ENCODE measurements at places on chromosomes 2 and 18. TPM values are rescaled to one million over a fixed set of nuclear protein-coding genes. Genes with fewer than 3 reads are reported as not detected.

DNA sequence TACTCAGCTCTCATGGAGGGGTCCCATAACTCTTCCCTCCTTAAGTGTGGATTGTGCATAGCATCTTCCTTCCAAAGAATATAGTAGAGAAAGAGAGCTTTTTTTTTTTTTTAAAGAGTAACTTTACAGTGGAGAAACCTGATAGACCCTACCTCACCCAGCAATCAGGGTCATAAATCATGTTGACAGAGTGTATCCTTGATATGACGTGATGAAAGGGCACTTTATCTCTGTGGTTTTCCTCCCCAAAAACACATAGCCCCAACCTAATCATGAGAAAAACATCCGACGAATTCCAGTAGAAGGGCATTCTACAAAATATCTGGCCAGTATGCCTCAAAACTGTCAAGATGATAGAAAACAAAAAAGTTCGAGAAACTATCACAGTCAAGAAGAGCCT, 29.5 kb upstream of the MEIS1 start:
- DNase-seq = no peak

DNA sequence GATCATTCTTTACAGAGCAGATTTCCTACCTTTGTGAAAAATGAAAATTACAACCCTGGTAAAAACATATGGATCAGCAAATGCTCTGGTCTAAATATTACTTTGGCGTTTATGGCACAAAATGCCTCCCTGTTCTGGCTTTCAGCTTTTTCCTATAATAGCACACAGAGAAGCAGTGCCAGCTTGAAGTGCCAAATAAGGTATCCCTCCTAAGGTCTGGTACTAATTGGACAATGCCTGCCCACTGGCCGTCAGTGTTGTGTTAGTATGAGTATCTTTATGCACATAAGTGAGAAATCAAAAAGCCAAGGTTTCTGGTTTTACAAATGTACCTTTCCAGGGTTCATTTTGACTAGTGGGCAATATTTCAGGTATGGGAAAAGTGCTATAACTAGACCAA, 1293.7 kb upstream of the FAM98A start:
- DNase-seq = no peak

DNA sequence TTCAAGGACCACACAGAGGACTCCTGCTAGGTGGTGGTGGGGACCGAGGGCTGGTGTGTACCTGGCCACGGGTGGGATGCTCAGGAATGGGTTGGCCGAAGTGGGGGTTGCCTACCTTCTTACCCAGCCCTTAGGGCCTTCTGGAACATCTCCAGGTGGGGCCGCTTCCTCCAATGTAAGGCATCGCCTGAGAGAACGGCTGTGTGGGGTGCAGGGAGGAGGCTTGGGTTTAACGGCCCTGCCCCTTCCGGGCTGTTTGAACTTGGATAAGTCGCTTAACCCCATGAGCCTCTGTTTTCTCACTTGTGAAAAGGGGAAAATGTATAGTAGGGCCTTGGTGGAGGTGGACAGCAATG, 35.0 kb downstream of the EMILIN2 start:
- DNase-seq = no peak

- DNase-seq = no peak
Observed at GRCh38 chr18:77108001-77108692, 24.4 kb downstream of the MBP start.

DNA sequence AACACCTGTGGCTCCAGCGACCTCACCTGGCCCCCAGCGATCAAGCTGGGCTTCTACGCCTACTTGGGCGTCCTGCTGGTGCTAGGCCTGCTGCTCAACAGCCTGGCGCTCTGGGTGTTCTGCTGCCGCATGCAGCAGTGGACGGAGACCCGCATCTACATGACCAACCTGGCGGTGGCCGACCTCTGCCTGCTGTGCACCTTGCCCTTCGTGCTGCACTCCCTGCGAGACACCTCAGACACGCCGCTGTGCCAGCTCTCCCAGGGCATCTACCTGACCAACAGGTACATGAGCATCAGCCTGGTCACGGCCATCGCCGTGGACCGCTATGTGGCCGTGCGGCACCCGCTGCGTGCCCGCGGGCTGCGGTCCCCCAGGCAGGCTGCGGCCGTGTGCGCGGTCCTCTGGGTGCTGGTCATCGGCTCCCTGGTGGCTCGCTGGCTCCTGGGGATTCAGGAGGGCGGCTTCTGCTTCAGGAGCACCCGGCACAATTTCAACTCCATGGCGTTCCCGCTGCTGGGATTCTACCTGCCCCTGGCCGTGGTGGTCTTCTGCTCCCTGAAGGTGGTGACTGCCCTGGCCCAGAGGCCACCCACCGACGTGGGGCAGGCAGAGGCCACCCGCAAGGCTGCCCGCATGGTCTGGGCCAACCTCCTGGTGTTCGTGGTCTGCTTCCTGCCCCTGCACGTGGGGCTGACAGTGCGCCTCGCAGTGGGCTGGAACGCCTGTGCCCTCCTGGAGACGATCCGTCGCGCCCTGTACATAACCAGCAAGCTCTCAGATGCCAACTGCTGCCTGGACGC, 4.9 kb downstream of the GPR35 start:
- no peak for DNase-seq

DNA sequence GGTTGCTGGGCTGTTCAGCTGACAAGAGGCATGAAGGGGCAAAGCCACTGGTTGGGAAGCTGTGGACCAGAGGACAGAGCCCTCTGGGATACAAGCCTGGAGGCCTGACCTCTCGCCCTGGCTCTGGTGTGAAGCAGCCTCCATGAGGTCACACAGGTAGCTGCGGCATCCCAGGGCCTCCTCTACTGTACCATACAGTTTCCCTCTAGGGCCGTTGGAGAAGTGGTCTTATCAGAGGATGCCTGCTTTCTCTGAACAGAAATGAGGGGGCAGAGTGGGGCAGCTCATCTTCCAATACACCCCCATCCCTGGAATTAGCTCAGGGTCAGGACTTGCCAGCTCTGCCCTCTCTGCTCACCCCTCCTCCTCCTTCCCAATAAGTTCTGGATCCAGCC, 135.1 kb upstream of the SMAD2 start:
- DNase-seq = no peak

DNA sequence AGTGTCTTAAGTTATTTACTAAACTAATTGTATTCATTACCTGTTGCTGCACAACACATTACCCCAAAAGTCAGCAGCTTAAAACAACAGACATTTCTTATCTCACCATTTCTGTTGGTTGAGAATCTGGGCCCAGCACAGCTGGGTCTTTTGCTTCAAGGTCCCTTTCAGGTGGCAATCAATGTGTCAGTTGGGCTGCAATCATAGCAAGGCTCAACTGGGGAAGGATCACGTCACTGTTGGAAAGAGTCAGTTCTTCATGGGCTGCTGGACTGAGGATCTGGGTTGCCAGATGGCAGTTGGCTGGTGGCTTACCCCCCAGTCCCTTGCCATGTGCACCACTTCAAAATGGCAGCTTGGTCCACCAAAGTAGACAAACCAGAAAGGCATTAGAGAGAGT, 261.2 kb downstream of the SUCLG1 start:
- no peak for DNase-seq

DNA sequence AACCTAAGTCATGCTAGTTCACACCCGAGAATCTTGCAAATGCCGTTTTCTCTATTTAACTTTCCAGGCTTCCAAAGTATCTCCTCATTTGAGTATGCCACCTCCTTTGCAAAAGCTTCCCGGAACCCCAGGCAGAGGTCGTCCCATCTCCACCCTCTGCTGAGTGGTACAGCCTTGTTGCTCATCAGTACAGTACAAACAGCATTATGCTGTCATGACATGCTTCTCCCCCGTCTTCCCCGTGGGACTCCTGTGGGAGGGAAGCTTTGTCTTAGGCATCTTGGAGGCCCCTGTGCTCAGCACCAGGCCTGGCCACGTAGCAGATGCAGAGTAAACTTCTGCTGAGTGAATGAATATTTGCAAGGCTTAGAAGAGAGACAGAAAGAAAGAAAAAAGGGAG, 102.7 kb downstream of the CDCA7 start:
- no peak for DNase-seq

GRCh38 chr18:2826581-2826980, 20.2 kb upstream of the EMILIN2 start:
- DNase-seq = no peak

DNA sequence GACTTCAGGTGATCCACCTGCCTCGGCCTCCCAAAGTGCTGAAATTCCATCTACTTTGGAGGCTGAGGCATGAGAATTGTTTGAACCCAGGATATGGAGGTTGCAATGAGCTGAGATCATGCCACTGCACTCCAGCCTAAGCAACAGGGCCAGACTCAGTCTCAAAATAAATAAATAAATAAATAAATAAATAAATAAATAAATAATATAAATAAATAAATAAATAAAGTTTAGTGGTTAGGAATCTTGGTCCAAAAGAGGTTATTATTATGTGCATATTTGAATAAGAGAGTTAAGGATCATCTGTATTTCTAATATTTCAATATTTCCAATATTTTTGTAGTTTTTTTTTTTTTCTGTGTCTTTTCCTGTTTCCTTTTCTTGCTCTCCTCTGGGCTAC, 90.8 kb downstream of the HS6ST1 start:
- no peak for DNase-seq

GRCh38 chr2:191687867-191688266, 9.9 kb downstream of the NABP1 start:
- DNase-seq = no peak

DNA sequence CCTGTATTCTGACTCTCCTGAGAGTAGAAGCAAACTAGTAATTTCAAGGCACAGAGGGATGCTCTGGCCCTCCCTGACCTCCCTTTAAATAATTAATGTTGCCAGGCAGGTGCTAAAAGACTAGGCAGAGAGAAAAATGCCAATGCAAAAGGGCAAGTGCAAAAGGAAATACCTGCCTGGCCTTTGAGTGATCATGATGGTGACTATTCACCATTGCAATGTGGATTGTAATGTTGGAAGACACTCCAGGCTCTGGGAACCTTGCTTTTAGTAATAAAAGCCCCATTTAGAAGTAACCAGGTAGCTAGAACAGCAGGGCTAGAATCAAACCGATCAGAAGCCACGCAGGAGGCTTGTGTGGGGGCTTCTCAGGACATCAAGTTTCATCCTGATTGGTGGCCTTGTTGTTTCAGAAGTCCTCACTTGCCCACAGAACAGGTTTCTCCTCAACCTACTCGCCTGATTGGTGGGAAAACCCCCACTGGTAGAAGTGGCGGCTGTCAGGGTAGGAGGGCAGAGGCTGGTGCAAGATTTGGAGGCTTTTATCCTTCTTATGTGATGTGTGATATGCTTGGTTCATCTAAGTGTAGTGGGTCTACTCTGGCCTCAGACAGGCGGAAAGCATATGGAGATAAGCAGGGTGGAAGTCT, 16.0 kb upstream of the CHRNA1 start:
- DNase-seq = no peak

- no peak for DNase-seq
Observed at GRCh38 chr18:12589448-12589847, 68.5 kb downstream of the SPIRE1 start.

DNA sequence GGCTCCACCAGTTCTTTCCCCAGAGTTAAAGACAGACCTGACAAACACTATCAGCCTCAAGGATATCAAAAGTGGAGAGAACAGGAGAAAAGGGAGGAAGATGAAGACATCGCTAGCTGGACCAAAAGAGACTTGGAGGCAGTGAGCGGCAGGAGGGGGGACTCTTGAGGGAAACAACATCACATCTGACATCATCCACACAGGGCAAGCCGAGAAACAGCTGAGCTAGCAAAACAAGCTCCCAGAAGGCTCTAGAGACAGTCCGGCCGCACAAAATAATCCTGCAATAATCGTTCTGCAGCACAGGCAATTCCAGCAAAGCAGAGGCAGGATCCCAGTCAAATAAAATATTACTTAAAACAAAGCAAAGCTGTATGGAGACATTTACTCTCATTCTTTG, 239.8 kb downstream of the EN1 start:
- no peak for DNase-seq

GRCh38 chr2:160658851-160659250, 165.2 kb upstream of the RBMS1 start:
- no peak for DNase-seq

GRCh38 chr2:48279344-48280090, 250.4 kb upstream of the STON1 start:
- no peak for DNase-seq

DNA sequence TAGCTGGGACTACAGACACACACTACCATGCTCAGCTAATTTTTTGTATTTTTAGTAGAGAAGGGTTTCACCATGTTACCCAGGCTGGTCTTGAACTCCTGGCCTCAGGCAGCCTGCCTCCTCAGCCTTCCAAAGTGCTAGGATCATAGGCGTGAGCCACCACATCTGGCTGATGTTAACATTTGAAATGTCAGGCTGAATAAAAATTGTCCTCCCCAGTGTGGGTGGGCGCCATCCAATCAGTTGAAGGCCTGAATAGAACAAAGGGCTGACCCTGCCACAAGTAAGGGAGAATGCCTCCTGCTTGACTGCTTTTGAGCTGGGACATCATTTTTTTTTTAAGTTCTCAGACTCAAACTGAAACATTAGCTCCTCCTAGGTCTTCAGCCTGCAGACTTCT, 21.0 kb upstream of the RHOB start:
- DNase-seq = no peak

GRCh38 chr18:25237571-25238267, 114.2 kb downstream of the ZNF521 start:
- no peak for DNase-seq

GRCh38 chr18:50469380-50469781, 90.5 kb upstream of the MAPK4 start:
- DNase-seq = no peak

GRCh38 chr2:239465017-239466001, 64.5 kb upstream of the HDAC4 start:
- DNase-seq = no peak

DNA sequence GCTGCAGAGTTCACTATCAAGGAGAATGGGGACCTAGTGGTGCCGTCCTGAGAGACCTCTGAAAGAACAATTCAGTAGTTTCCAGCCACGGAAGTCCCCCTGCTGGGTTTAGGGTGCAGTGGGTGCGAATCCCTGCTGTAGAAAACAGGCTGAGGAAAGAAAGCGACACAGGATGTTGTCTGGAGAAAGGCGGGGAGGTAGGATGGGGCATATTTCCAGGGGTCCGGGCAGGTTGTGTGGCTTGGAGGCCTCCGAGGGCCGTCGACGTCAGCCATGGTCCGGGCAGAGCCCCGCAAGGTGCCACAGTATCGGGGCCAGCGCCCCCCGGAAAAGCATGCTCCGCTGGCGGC, 807 bp upstream of the CREB1 start:
- peak; percentile 59 for DNase-seq

GRCh38 chr2:24820175-24820513, 26.9 kb downstream of the CENPO start:
- no peak for DNase-seq

Gene ASB18
- total RNA-seq = not detected

Gene ICOS
- total RNA-seq = 54.9 TPM

Gene TMEM237
- total RNA-seq = 4.7 TPM

Gene DSG3
- not detected for total RNA-seq

Gene ZNF521
- total RNA-seq = not detected

Gene TOGARAM2
- 4.8 TPM for total RNA-seq

Gene SMC6
- 16.8 TPM for total RNA-seq

Gene PPP4R1
- 54.6 TPM for total RNA-seq

Gene TMEM214
- total RNA-seq = 78.2 TPM

Gene DSC1
- 4.0 TPM for total RNA-seq

Gene GPBAR1
- 1.9 TPM for total RNA-seq

Gene TDRD15
- total RNA-seq = not detected

Gene VSNL1
- total RNA-seq = not detected

Gene POTEI
- not detected for total RNA-seq

Gene MAP3K19
- 0.64 TPM for total RNA-seq

Data from naive thymus-derived CD4-positive, alpha-beta T cell (primary cell).